Activated CD4-positive, alpha-beta T cell treated with anti-CD3 and anti-CD28 coated beads for 24 hours (primary cell): ENCODE measurements at places on chromosomes 1 and 21.

- no peak for DNase-seq
Observed at GRCh38 chr21:25925064-25925800, 190.5 kb downstream of the GABPA start.

DNA sequence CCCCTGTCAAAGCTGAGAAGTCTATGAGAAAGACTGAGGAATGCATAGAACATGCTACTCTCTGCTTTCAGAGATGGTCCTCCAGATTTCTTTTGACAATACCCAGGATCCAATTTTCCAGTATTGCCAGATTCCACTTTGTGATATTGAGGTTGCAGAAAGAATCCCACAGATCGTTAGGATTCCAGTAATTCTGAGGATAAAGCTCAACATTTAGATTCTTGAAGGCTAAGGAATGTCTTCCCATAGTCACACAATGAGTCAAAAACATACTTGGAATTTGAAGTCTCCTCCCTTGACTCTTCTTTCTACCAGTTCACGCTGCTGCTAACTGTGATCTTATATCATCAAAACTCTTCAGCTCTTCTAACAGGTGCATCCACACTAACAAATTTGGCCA is 57.1 kb downstream of the TNFSF18 start:
- DNase-seq = no peak

GRCh38 chr1:41915786-41916571 is 2.7 kb downstream of the HIVEP3 start:
- no peak for DNase-seq

DNA sequence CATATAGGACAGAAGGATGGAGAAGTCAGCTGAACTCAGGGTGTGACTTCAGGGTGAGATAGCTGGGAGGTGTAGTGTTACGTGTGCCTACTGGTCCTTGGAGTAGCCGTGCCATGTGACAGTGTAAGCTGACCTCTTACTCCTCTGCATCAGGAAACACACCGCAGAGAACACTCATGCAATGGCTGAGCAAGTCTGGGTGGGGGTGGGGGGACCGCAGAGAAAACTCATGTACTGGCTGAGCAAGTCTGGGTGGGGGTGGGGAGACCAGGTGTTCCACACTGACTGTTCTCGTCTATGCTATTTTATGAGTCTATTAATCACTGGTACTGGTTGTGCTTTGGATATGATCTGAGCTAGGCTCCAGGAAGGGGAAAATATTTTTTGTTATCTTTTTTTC is 233.1 kb downstream of the PAPPA2 start:
- DNase-seq = no peak

DNA sequence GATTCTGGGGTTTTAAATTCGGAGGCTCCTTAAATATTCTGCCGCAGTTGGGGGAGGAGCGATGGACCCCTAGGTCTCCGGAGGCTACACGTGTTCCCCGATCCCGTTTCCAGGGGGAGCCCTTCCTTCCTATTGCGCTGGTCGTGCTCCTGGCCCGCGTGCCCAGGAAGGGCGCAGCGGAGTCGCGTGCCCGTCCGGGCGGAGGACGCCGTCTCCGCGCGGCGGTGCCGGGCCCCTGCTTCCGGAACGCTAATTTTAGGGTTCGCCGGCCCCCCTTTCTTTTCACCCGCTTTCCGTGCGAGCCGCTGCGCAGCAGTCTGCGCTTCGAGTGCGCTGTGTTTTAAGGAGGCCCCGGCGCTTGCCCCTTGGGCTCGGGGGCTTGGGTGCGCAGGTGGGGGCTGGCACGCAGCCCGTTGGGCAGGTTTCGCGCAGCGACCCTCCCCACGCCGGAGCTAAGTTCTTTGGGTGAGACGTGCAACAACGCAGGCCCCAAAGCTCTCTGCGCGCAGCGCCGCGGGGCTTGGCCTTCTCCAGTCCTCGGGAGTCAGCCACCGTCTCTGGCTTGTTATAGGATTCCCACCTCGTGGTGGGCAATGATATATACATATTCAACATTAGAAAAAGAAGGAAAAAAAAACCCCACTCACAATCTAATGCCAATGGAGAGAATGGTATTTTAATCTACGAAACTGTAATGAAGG is 43.5 kb upstream of the DNAJC6 start:
- no peak for DNase-seq

DNA sequence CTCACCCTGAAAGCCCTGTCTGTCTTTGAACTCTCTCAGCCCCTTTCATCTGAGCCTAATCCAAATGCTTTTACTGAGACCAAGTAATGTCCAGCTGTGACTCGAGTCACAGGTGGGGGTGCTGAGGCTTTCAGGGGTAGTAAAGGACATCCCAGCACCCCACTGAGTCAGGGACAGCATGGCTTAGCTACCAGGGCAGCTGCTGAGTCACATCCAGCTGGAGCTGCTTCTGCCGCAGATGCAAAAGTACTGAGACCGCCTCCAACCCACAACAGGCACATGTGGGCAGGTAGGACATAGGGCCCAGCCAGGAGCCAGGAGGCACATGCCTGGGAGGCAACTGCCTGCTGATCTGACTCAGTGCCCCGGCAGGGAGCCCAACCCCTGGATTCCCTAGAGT is 6.7 kb upstream of the VSIG8 start:
- no peak for DNase-seq

DNA sequence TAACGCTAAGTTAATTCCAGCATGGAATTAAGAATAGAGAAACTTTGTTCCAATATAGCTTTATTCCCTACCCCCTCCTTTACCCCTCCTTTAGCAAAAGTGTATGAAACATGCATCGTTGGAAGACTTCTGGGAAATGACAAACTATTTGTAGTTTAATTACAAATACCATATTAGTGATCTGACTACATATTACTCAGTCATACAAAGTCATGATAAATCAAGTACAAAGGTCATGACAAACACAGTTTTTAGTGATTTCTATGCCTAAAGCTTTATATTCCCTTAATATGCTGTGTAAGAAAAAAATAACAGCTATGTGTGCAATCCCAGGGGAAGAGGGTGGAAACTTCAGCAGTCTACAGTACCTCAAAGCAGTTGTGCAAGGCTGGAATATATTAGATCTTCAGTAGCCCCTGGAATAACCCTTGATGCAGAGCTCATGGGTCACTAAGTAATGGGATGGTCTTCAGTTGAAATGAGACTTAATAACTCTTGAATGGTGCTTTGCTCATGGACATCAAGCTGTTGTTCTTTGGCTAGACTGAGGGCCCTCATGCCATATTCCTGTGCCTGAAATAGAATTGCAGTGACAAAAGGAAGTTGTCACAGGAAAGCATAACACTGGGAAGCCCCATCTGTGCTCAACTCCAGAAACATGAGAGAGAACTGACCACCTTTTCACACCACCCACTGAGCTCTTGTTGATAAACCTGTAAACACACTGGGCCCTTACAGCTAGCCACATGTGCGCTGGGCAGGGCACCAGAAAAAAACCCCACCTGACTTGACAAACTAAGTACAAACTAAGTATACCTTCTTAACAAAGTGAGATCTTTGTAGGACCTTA is 25.3 kb downstream of the ZMYND12 start:
- DNase-seq = no peak

DNA sequence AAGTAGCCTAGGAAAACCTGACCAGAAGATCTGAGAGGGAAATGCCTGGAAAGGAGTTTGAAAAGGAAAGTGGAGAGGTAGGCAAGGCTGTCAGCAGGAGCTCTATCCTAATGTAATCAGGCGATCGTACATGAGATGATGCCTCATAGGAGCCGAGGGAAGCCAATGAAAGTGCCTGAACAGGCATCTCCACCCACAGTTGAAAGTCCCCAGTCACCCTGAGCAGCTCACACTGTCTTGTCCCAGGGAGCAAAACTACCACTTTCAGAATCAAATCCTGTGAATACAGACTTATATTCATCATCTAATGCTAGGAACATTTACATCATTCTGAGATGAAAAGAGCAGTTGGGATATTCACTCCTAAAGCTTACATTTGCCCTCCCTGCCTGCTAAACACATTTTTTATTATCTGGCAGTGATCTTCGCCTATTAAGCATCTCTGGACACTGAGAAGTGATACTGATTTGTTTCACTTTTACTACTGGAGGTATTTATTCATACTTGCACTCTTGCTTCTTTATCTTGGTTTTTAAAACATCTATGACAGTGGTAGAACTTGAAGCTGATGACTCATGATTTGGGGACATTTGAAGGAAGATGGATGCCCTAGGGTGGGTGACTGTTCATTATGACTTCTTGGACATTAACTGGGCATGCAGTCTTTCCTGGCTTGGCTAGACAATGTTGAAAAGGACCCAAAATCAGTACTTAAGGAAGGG is 221.6 kb downstream of the SEC16B start:
- no peak for DNase-seq

DNA sequence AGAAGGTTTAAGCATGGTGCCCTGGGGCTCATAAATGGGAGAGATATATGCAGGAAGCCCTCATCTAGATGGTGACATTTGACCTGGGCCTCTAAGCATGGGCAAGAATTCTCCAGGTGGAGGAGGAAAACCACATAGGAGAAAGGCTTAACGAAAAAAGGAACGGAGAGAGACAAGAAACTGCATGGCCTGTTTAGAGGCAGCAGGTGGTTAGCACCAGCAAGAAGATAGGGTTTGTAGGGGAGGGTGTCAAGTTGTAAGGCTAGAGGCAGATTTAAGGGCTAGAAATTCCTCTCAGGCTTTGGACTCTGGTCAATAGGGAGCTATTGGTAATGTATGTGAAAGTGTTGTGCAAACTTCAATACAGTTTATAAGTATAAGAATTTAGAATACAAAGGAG is 8.2 kb upstream of the MAPKAPK2 start:
- no peak for DNase-seq

DNA sequence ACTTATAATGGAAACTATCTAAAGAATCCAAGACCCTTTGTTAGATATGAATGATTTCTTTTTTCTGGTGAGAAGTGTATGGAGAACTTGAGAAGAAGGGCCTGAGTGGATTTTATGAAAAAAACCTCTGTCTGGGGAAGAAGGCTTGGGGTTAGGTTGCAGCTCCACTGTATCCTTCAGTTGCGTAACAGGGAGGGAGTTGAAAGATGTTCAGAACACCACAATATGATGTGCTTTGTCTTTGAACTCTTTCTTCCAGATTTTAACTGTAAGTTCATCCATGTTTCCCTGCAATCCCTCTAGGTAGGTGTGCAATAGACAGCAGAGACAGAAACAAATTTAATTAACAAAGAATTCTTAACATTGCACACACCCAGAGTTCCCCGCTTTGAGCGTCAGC is 125.8 kb upstream of the NFIA start:
- DNase-seq = no peak
